Uterus (tissue), 4 donors: ENCODE measurements at places on chromosomes 2 and 18. TPM values are rescaled to one million over a fixed set of nuclear protein-coding genes. Genes with fewer than 3 reads are reported as not detected.

The EIF5B gene
- 83.5 TPM for total RNA-seq

The TXNDC2 gene
- total RNA-seq: not detected

The FNDC4 gene
- total RNA-seq: 7.4 TPM

The HOXD3 gene
- 20.4 TPM for total RNA-seq

The CCDC150 gene
- total RNA-seq: 2.3 TPM

The KYNU gene
- total RNA-seq: not detected

The ANKRD30B gene
- total RNA-seq: not detected

The CIB4 gene
- not detected for total RNA-seq

The ARMC9 gene
- total RNA-seq: 16.8 TPM

The HOXD8 gene
- total RNA-seq: 49.8 TPM

DNA sequence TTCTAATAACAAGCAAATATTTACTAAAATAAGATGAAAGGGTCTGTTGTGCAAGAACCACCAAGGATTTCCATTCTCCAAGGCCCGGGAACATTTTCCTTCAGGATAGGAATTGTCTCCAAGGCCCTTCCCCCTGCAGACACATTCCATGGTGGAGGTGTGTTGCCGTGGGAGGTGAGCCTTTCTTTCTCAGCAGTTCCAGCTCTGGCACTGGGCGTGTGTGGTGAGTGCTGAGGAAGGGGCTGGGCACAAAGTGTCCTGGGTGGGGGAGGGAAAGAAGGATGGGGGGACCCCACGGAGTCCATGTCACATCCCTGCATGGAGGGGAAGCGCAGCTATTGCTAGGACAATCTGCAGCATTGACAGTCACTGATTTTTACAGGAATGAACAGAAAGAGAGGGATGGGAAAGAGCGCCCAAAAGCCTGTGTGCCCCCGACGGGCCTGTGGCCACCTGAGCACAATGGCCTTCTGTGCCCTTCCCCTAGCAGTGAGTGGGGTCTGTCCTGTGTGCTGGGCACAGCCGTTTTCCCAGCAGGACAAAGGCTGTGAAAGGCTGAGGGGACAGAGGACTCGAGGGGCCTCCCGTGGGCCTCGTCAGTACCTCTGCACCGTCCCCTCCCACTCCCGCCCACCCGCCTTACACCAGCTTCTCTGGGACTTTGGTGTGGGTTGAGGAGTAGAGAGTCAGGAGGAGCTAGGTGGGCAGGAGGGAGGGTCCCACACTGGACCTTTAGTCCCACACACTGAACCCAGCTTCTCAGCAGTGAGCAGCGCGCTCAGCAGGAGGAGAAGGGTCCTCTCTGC is 79.8 kb downstream of the PTGR3 start:
- H3K27ac ChIP-seq: no peak overlapping the region
- H3K36me3 ChIP-seq: no peaks in the 10 kb centered on the region
- DNase-seq: no peak
- H3K4me1 ChIP-seq: no peaks in the 10 kb centered on the region

DNA sequence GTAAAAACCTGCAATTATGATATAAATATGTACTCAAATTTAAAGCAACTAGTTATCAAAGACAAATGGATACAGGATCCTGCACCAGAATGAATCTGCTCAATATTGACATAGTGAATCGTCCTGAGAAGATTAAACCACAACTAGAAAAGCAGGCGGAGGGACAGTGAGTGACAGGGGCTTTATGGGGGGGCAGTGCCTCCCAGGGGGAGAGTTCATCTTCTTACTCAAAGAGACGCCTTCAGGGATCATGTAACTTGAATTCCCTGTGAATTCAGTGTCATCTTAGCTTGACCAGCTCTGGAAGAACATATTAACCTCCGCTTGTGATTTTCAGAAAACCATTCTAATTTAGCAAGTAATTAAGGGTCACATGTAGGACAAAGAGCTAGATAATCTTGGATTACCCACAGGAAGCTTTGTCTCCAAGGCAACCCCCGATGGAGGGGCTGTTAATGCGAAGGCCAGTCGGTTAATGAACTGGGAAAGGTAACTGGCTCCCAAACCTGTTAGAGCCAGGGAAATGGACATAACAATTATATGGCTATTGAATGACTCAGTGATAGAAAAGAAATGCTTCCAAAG is 17.4 kb upstream of the LMAN1 start:
- DNase-seq: no peak
- H3K27ac ChIP-seq: no peak overlapping the region
- H3K36me3 ChIP-seq: no peaks in the 10 kb centered on the region
- H3K4me3 ChIP-seq: no peak overlapping the region

- peak overlapping the region; percentile 18 for H3K27ac ChIP-seq
- no peak overlapping the region for H3K4me3 ChIP-seq
- H3K27me3 ChIP-seq: no peaks in the 10 kb centered on the region
- no peaks in the 10 kb centered on the region for H3K36me3 ChIP-seq
- H3K4me1 ChIP-seq: no peaks in the 10 kb centered on the region
- no peak for DNase-seq
Observed at GRCh38 chr2:171878481-171878993, 15.5 kb downstream of the SLC25A12 start.

DNA sequence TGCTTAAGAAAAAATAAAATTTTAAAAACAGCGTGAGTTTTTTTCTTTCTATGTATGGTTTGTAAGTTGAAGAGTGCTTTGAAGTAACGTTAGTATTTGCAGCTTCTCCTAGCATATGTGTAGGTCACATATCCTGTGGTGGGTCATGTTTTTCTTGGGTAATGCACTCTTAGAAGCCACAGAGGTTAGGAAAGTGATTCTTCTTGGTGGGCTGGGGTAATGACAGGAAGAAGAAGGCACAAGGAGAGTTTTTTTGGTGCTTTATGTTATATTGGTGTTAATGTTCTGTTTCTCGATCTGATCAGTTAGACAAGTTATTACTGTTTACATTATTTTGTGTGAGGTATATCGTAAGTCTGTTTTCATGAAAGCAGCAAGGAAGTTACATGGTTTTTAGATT is 109.0 kb downstream of the ICA1L start:
- H3K27ac ChIP-seq: no peak overlapping the region
- H3K27me3 ChIP-seq: no peaks in the 10 kb centered on the region
- H3K4me3 ChIP-seq: no peak overlapping the region

- no peaks in the 10 kb centered on the region for H3K27me3 ChIP-seq
- no peak overlapping the region for H3K4me3 ChIP-seq
- no peaks in the 10 kb centered on the region for H3K36me3 ChIP-seq
- DNase-seq: no peak
- no peaks in the 10 kb centered on the region for H3K4me1 ChIP-seq
Observed at GRCh38 chr2:6392966-6393365, 472.7 kb downstream of the CMPK2 start.

- no peaks in the 10 kb centered on the region for H3K27me3 ChIP-seq
- no peaks in the 10 kb centered on the region for H3K36me3 ChIP-seq
- H3K4me1 ChIP-seq: no peaks in the 10 kb centered on the region
- no peak for DNase-seq
- no peak overlapping the region for H3K27ac ChIP-seq
Observed at GRCh38 chr2:45273412-45274249, 264.4 kb upstream of the SIX2 start.
